ENCODE measurements at places on chromosomes 3 and 15.

- peak; percentile 10 for DNase-seq
Measured at GRCh38 chr3:62131620-62132019, 241.7 kb downstream of the FEZF2 start.

DNA sequence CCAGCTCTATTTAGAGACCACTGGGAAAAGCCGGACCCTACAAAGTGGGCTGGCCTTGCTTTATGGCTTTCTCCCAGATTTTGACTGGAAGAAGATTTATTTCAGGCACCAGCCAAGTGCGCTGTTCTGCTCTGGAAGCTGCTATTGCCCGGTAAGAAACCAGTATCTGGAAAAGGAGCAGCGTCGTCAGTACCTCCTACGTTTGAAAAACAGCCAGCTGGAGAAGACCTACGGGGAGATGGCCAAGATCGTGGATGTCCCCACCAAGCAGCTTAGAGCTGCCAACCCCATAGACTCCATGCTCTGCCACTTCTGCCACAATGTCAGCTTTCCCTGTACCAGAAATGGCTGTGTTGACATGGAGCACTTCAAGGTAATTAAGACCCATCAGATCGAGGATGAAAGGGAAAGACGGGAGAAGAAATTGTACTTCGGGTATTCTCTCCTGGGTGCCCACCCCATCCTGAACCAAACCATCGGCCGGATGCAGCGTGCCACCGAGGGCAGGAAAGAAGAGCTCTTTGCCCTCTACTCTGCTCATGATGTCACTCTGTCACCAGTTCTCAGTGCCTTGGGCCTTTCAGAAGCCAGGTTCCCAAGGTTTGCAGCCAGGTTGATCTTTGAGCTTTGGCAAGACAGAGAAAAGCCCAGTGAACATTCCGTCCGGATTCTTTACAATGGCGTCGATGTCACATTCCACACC, 60.9 kb downstream of the PXYLP1 start:
- DNase-seq, result no peak

DNA sequence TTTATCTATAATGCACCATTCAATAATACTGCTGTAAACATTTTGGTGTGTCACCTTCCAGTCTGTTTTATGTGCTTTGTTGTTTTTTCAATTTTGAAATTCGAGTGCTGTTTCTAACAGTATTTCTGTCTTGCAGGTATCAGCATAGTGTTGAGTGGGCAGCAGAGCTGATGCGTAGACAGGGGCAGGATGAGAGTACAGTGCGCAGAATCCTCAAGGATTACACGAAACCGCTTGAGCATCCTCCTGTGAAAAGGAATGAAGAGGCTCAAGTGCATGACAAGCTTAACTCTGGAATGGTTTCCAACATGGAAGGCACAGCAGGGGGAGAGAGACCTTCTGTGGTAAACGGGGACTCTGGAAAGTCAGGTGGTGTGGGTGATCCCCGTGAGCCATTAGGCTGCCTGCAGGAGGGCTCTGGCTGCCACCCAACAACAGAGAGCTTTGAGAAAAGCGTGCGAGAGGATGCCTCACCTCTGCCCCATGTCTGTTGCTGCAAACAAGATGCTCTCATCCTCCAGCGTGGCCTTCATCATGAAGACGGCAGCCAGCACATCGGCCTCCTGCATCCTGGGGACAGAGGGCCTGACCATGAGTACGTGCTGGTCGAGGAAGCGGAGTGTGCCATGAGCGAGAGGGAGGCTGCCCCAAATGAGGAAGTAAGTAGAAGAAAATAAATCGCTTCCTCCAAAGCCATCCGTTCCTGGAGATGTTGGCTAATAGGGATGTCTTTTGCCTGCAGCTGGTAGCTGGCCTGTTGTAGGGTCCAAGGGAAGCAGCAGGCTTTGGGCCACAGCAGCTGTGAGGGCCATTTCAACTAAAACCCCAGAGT, 19.1 kb downstream of the TSEN2 start:
- peak; percentile 54 for DNase-seq

GRCh38 chr3:47377186-47377585, 3.6 kb upstream of the PTPN23 start:
- no peak for DNase-seq

- DNase-seq, result no peak
Measured at GRCh38 chr3:186173224-186173815, 64.4 kb upstream of the ETV5 start.

DNA sequence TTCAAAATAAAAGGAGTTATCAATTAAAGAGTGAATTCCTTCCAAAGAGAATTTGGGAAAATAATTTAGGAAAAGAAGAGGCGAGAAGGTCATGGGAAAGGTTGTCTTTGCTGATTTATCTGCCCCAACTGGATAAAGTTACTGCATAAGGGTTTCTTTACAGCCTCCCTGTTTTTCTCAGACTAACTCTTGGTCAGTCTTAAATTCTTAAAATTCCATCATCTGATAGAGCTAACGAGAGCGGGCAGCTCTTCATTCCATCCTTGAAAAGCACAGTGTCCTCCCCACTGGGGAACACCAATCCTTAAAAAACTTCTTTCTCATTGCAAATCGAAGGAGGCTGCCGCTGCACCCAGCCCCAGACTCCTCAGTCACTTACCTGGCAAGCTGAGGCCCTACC, 107.2 kb downstream of the PGPEP1L start:
- DNase-seq, result no peak

GRCh38 chr15:40915116-40915661, 14.0 kb upstream of the DLL4 start:
- no peak for DNase-seq

- no peak for DNase-seq
Measured at GRCh38 chr15:45640616-45641015, 5.8 kb downstream of the SQOR start.

DNA sequence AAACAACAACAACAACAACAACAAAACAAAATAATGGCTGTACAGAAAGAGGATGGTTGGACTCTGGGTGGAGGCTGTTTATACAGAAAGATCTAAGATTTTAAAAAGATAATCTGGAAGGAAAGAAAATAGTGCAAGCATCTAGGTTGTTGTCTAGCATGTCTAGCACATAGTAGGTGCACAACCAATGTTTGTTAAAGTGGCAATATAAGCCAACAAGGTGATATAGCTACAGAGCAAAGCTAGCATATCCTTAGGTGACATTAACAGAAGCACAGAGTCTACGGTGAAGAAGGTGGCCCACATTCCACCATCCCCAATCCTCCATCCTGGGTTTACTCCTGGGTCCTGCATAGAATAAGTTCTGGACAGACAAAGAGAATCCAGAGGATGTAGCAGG, 4.7 kb downstream of the TMEM40 start:
- no peak for DNase-seq

GRCh38 chr3:68996356-68996995, 17.0 kb downstream of the EOGT start:
- no peak for DNase-seq

All from hematopoietic multipotent progenitor cell treated with erythropoietin and hydrocortisone succinate and interleukin-3 and kit ligand, for 4 days (in vitro differentiated cells).